ENCODE measurements at places on chromosomes 3 and 15. TPM values are rescaled to one million over a fixed set of nuclear protein-coding genes. Genes with fewer than 3 reads are reported as not detected.

Gene NUDT16
- 9.5 TPM for polyA plus RNA-seq

Gene CHRNB4
- not detected for polyA plus RNA-seq

Gene HES1
- polyA plus RNA-seq: 1.3 TPM

Gene PARP6
- 56.1 TPM for polyA plus RNA-seq

Gene THPO
- 0.06 TPM for polyA plus RNA-seq

Gene DENND6A
- polyA plus RNA-seq: 8.8 TPM

Gene CELSR3
- 0.55 TPM for polyA plus RNA-seq

Gene SEMA3F
- 14.7 TPM for polyA plus RNA-seq

Gene SKOR1
- polyA plus RNA-seq: 0.02 TPM

Gene WDR93
- 0.05 TPM for polyA plus RNA-seq

Gene PCSK6
- not detected for polyA plus RNA-seq

Gene FBXL2
- 14.4 TPM for polyA plus RNA-seq

Gene GALNT15
- polyA plus RNA-seq: 23.0 TPM

Gene PYGO1
- polyA plus RNA-seq: 7.7 TPM

Gene SLC9C1
- polyA plus RNA-seq: not detected

Gene EIF2A
- 78.5 TPM for polyA plus RNA-seq

Gene SLC7A14
- polyA plus RNA-seq: 2.3 TPM

Gene GOLGA8J
- polyA plus RNA-seq: not detected

Gene GPR171
- polyA plus RNA-seq: not detected

Gene GOLGA8N
- 3.2 TPM for polyA plus RNA-seq

Gene CDHR4
- polyA plus RNA-seq: 0.09 TPM

Gene GOLGA8K
- not detected for polyA plus RNA-seq

Gene MOBP
- polyA plus RNA-seq: not detected

Gene CCDC54
- polyA plus RNA-seq: not detected

Gene TNFAIP8L3
- 0.30 TPM for polyA plus RNA-seq
